ENCODE measurements at places on chromosomes 11 and 22.

- no peak for DNase-seq
Observed at GRCh38 chr11:123544631-123545375, 109.6 kb downstream of the SCN3B start.

DNA sequence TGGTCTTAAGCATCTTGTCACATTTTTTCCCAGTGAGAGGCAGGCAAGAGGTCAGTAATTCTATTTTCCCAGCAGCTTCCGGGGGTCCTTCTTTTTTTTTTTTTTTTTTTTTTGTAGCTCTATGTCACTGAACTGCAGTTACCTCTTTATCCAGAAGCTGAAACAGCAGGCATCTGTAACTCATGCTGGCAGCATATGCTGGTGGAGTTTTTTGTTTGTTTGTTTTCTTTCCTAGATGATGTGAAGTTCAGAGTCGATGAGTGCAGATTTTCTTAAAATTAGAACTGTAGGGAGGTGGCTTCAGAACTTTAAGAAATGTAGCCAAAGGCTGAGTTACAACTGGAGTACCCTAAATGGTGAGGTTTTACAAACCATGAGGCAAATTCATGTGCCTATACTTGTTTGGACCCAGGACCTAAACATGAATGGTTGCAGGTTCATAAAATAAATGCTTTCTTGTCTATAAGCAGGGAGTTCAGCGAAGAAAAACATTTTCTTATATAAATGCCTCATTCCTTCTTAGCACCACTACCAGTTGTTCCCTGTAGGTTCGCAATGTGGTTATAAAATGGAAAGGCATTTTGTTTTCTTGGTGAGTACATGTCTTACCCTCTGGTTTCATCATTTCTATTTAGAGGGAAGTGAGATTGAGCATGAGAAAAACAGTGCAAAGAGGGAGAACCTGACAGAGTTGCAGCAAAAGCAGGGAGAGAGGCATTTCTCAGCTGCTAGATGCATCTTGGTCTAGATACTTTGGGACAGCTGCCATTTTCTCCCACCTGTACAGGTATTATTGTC is 84.0 kb downstream of the TRIM44 start:
- DNase-seq = no peak

DNA sequence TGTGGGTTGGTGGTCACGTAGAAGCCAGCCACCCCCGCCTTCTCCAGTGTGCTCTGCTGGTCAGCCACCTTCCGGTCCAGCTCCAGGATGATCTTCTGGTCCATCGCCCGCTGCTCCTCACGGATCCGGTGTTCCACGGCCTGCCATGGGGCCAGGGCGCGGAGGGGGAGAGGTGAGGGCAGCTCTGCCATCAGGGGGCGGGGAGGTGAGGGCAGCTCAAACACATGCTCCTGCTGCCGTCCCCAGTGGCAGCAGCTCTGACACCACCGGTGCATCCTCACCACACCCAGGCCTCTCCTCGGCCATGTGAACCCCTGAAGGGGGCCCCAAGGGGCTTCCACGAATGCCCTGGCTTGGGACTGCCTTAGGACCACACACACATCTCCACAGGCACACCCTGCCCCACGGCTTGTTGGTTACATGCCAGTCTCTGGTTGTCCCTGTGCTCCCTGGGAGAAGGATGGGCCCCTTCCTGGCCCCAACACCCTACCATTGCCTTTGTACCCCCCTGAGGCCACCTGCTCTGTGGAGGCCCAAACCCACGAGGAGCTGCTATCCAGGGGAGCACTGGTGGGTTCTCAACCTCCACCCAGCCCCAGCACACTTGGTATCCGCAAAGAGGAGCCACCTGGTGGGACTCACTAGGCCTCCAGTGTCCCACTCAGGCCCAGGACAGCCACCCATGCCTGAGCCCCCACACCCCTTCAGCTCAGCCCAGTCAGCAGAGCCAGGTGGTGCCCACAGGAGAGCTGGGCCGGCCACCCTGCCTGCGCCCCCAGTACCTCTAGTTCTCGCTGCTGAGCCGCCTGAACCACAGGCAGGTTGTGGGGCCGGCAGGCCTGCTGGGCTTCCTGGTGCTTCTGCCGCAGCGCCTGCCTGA is 4.3 kb downstream of the DGCR6L start:
- DNase-seq = no peak

- no peak for DNase-seq
Observed at GRCh38 chr11:65381716-65382032, 772 bp downstream of the SLC25A45 start.

- no peak for DNase-seq
Observed at GRCh38 chr11:78586452-78587046, 11.9 kb upstream of the NARS2 start.

DNA sequence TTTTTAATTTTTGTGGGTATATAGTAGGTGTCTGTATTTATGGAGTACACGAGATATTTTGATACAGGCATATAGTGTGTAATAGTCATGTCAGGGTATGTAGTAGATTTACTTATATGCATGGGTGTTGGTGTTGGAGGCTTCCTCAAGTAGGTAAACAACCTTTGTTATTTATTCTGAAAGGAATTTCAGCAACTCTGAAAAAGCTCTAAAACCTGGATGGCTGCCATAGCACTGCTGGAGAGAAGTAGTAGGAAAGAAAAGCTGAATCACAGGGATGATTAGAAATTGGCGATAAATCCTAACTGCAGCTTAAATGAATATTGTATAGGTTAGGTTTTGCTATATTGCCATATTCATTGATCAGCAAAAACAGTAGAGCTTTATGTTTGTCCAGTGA is 44.4 kb upstream of the ST14 start:
- no peak for DNase-seq

GRCh38 chr11:35617687-35618496 is at the start of gene FJX1:
TSS of gene FJX1 (plus strand) at chr11:35618460. CDS start at chr11:35618637, 177 bp downstream.
- DNase-seq = peak; percentile 48

DNA sequence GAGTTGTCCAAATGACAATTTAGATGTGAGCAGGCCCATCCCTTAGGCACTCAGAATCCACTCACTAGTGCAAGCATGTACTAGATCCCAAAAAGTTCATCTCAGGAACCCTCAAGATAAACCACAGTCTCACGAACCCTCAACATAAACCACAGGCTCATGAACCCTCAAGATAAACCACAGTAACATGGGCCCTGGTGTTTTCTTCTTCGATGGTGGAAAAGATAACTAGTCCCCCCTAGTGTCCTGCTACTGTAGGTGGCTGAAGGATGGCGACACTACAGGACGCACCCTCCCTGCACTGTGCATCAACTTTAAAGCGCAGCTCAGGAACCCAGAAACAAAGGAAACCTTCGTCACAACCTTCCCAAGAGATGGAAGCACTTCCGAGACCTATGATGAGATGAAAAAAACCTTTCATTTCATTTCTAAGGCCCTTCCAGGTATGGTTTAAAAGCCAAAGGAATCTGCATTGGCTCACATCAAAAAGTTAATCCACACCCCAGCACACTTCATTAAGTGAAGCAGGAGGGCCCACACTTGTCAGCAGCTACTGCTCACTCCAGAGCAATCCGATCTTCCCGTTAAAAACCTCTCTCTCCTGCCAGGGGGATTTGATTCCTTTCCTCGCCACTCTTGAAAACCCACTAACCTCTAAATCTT is 2.4 kb downstream of the LARGE1 start:
- DNase-seq = no peak

DNA sequence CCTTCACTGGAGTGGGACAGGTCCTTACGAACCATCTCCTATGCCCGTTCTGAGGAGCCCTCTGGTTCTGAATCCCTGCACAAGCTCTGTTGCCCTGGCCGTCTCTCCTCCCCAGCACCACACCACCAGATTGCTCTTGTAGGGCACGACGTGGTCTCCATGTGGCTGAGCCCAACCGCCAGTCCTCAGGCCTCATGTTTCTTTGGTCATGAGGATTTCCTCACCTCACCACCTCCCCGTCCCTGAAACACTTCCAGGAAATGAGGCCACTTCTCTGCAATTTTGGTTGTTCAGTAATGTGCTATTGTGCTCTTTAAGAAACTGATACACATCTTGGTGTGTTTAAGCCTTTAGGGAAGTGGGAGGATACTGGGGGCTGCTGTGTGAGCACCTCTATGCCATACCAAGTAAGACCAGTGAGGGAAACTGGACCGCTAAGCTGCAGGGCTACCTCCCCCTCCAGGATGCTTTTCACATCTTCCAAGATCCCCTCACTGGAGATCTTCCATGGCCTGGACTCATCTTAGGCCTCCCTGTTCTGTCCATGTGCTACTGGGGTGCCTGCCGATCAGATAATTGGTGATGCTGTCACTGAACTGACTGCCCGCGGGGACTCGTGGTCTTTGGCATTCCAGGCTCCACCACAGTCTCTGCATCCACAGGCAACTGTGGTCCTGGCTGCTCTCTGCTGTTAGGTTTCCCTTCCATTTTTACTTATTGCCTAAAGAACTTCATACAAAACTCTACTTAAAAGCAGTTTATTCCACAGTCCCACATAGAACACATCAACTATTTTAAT is 21.9 kb downstream of the DRICH1 start:
- no peak for DNase-seq

GRCh38 chr11:56642339-56642738 is at the start of gene OR5AP2:
TSS of gene OR5AP2 (minus strand) at chr11:56642439. CDS start at chr11:56642439, 0 bp downstream.
- no peak for DNase-seq

DNA sequence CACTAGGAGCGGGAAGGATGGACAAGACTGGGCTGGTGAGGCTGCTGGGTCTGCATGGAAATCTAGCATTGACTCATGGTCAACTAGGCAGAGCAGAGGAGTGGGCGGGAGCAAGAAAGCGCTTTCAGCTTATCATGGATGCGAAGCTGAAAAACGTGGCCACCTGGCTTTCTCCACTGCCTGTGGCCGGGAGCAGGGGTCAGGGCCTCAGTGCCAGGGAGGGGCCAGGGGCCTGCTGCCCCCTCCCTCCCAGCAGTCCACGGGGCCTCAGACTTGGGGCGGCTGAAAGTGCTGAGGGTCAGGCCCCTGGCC is 45.5 kb downstream of the ALX4 start:
- DNase-seq = no peak

DNA sequence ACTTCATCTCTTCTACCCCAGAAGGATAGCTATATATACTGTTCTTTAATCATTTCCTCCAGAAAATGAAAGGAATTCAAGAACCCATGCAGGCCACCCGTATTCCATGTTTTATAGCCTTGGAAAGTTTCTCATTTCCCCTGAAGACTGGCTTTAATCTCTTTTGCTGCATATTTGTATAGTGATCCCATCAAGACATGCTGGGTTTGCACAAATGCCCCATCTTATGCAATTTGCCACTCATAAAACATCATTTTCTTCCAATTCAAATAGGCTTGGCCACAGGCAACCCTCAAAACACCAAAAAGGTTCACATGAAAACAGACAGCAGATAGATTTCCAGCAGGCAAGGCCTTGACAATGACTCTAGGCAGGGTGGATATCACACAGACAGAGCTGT is 28.3 kb upstream of the APOA1 start:
- no peak for DNase-seq

DNA sequence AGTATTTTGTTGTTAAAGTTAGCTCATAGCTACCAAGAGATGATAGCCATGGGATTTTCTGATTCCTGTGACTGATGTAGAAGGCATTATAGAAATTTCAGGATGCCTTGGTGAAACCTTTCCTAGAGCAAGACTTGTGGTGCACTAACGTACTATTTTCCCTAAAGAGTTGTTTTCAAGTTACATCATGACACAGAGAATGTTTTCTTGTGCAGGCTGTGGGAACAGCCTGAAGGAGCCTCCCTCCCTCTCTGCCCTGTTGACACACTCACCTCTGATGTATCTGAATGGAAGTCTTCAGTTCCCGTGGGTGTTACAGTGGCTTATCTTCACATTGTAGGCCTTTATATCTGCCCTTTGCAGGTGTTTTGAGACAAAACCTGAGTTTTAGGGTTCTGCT is 121.6 kb downstream of the LDLRAD3 start:
- no peak for DNase-seq

DNA sequence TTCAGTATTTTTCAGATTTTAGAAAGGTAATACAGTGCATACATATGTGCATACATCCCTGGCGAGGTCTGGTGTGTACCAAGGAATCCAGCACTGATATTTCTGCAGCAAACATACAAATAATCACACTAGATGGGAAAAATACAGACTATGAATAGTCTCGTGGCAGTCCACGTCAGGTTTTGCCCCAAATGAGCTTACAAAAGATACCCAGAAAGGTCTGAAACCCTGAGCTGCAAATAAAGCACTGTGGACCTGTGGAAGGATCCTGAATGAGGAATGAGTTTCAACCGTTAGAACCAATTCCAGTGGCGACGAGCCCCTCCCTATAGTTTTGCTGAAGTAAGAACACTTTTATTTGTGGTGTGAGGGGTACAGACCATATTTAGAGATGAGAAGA is 24.5 kb downstream of the MAPK1 start:
- no peak for DNase-seq

DNA sequence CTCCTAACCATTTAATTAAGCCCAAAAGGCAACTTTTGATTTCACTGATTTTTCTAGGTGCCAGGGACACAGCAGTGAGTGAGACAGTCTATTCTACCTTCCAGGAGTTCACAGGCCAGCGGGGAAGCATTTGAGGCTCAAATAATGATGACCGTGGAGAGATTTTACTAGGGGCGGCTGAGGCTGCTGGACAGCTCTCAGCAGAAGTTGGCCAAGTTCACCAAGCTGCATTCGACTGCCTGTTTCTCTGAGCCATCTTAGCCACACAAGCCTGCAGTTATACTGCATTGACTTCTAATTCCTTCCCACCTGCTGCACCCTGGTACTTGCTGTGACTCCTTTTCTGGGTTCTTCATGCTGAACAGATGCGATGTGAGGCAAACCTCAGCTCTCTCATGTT is 168.9 kb upstream of the TBCEL start:
- DNase-seq = no peak

- no peak for DNase-seq
Observed at GRCh38 chr11:119803726-119804294, 74.8 kb upstream of the NECTIN1 start.

DNA sequence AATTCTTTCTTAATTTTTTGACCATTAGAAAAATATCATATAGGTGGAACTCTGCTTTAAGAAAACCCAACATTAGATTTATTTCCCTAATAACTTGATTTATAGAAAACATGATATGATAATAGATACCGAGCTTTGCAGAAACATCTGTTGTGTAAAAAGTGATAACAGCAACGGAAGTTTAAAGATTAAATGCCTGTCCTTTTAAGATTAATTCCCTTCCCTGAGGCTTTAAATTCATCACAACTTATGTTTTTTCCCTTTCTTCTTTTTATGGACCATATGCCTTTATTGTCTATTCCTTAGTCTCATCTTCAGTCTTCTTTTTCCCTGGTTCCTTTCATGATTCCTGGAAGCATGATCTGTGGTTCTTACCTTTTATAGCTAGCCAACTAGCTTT is 1.9 kb downstream of the USP47 start:
- DNase-seq = no peak

DNA sequence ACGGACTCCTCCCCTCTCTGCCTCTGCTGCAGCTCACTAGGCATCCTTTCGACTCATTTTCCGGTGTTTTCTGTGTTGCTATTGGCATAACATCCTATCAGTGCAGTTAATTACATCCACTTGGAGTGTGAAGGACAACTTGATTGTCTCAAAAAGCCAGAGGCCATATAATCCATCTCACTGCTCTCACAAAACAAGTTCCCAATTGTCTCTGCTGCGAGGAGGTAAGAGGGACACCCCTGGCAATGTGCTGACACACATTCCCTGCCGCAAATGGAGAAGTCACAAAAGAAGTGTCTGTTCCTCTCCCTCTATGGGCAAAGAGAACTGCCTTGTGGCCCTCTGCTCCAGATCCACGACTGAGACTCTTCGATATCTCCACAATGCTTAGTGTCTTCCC is 618.4 kb downstream of the OPCML start:
- no peak for DNase-seq
